ENCODE measurements at places on chromosomes 2 and 18.
A peak's percentile ranks its signal among the peaks of the same experiment; 100 is the strongest.

DNA sequence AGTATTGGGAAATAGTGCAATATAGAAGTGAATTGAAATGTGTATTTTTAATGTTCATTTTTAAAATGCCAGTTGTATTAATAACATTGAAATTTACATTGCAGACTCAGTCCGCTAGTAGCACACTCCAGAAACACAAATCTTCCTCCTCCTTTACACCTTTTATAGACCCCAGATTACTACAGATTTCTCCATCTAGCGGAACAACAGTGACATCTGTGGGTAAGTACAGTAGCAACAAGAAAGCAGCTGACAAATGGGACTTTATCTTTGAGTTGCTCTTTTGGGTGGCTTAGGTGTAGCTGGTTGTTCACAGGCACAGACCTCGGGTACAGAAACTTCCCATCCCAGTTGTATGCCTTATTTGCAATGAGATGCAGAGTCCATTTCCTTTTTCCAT is 118.2 kb upstream of the IL1R2 start:
- DNase-seq, result no peak

- no peak for DNase-seq
Measured at GRCh38 chr2:53403792-53404413, 363.7 kb upstream of the CHAC2 start.

- no peak for DNase-seq
Measured at GRCh38 chr2:13284688-13285087, 568.0 kb downstream of the TRIB2 start.

- DNase-seq, result peak; percentile 83
Measured at GRCh38 chr2:178767094-178768060, 39.8 kb downstream of the TTN start.

DNA sequence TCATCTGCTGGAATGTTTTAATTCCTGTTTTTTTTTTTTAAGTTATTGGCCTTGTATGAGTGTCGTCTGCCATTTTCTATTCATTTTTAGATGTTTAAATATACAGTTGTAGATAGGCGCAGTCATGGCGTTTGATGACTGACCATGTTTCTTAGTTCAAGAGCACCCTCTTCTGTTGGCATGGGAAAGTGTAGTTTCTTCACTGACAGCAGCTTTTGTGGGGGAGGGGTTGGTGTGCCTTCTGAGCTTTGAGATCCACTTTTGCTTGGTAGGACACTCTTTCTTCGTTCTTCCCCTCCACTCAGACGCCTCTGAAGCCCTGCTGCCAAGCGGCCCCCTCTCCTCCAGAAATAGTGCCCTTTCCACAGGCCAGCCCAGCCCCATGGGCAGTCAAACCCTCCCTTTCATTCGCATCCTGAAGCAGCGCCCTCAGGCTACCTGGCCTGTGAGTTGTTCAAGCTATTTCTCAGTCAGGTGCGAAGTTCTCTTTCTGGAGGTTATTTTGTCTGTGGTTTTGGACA is 492.0 kb downstream of the TNS1 start:
- DNase-seq, result peak; percentile 78
